Motor neuron (in vitro differentiated cells): ENCODE measurements at places on chromosomes 6 and 20.

GRCh38 chr6:46327779-46328178 is 157.0 kb upstream of the ENPP5 start:
- no peak for ATAC-seq

- ATAC-seq = peak; percentile 96
Observed at GRCh38 chr6:157961153-157961831, 20.4 kb upstream of the SYNJ2 start.

DNA sequence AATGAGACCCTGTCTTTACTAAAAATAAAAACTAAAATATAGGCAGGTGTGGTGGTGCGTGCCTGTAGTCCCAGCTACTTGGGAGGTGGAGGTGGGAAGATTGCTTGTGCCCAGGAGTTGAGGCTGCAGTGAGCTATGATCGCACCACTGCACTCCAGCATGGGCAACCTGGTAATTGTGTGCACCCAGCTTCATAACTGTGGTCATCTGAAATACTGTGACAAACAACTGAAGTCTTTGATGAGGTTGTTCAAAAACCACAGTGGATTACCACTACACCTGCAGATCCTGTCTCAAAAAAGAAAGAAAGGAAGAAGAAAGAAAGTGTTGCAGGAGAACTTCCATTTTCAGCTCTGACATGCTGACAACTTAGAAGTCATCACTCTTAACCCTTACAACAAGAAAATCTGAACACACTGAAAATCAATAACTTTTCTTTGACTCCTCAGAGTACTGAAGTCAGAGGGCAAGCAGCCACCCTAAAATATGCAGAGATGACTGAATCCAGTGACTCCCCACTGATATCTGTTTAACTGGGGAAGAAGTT is 13.8 kb upstream of the ZBP1 start:
- no peak for ATAC-seq

GRCh38 chr6:114008331-114008730 is 37.4 kb upstream of the HDAC2 start:
- ATAC-seq = no peak

- no peak for ATAC-seq
Observed at GRCh38 chr6:113871975-113872374, 14.8 kb downstream of the MARCKS start.

DNA sequence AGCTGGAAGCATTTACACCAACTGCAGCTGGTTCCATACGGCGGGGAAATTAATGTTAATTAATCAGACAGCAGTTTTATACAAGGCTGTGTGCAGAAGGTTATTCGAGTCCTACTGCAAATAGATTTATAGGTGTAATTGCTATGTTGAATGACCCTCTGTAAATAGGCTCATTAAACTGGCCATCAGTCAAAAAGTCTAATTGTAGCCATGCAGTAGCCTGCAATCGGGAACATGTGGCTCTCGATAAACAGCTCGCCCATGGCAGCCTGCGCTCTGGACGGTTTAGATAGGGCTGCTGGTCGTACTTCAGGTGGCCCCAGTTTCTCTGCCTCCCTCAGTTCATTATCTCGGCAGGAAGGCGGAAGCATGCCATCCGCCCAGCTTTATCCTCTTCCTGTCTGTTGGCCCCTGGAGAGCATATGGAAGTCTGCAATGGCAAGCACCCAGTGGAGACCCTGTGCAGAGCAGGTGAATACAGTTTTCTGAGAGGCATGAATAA is 143.2 kb downstream of the MBOAT1 start:
- ATAC-seq = peak; percentile 86

GRCh38 chr20:61644378-61645076 is 392.5 kb downstream of the CDH4 start:
- ATAC-seq = no peak

DNA sequence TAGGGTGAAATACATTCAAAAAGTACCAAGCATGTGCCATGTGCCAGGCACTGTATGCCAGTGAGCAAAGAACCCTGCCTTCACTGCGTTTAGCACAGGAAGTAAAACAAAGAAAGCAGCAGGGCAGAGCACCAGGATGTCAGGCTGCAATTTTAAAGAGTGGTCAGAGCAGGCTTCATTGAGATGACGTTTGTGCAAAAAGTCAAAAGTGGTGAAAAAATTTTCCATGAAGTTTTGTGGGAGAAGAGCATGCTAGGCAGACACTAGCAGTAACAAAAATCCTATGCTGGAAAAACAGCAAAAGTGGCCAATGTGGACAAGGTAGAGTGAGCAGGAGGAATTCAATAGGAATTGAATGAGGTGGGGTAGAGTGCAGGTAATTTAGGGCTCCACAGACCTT is 31.3 kb downstream of the AKIRIN2 start:
- ATAC-seq = no peak

GRCh38 chr6:41939176-41939847 is 2.3 kb downstream of the CCND3 start:
- ATAC-seq = peak; percentile 17

DNA sequence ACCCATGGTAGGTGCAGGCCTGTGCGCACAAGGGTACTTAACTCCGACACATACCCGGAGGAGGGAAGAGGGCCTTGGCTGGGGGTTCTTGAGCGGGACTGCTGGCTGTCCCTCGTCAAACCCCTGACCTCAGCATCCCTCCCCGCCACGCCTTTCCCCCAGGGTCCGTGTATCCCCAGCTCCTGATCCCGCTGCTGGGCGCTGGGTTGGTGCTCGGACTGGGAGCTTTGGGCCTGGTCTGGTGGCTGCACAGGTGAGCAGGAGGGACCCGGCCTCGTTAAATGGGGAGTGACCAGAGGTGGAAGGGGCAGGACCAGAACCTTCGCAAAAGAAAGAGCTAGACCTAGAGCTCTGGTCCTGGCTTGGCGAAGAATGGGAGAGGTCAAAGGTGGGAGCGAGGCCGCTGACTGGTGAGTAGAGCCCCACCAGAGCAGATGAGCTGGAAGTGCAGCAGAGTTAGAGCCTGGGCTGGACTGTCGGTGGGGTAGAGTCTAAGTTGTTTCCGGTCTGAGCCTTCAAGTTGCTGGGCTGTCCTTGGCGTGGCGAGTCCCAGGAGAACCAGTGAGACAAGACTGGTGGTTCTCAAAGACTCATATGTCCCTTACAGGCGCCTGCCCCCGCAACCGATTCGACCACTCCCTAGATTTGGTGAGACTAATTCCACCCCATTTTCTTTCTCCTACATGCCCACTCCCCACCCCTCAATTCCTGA is 963 bp downstream of the MPIG6B start:
- peak; percentile 27 for ATAC-seq

DNA sequence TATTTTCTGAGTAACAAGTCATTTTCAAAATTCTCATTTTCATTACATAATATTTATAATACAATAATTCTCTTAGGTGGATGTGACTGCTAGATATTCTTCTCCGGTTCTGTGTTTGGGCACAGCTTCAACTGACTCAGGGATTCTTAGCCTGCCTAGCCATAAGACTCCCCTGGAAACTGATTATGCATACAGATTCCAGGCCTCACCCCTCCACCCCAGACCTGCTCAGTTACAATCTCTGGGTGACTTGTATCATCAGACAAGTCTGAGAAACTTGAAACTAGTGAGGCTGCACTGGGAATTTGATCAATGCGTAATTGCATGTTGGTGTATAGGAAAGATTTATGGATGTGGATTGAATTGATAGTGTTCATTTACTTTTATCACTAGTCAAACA is 25.4 kb downstream of the FLRT3 start:
- no peak for ATAC-seq

- ATAC-seq = no peak
Observed at GRCh38 chr6:53168516-53169267, 20.1 kb upstream of the GCM1 start.

- ATAC-seq = no peak
Observed at GRCh38 chr6:95431637-95432228, 145.6 kb upstream of the MANEA start.

GRCh38 chr6:106106276-106107042 is 20.3 kb downstream of the PRDM1 start:
- no peak for ATAC-seq

- no peak for ATAC-seq
Observed at GRCh38 chr6:53410508-53411258, 61.9 kb upstream of the ELOVL5 start.

DNA sequence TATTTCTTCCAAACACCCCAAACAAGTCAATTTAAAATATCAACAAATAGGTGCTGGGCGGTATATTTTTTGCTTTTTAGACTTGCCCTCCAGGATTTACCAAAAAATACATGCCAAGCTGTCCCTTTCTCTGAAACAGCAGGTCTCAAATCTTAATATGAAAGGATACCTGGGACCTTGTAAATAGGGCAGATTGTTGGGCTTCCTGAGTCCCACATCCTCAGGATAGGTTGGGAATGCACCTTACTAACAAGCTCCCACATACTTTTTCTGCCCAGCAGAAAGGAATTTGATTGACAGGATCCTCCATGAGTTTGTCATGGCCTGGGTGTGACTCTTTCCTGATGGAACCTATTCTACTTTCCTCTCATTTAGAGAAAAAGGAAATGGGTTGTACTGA is 4.9 kb upstream of the SLC24A3 start:
- ATAC-seq = no peak

DNA sequence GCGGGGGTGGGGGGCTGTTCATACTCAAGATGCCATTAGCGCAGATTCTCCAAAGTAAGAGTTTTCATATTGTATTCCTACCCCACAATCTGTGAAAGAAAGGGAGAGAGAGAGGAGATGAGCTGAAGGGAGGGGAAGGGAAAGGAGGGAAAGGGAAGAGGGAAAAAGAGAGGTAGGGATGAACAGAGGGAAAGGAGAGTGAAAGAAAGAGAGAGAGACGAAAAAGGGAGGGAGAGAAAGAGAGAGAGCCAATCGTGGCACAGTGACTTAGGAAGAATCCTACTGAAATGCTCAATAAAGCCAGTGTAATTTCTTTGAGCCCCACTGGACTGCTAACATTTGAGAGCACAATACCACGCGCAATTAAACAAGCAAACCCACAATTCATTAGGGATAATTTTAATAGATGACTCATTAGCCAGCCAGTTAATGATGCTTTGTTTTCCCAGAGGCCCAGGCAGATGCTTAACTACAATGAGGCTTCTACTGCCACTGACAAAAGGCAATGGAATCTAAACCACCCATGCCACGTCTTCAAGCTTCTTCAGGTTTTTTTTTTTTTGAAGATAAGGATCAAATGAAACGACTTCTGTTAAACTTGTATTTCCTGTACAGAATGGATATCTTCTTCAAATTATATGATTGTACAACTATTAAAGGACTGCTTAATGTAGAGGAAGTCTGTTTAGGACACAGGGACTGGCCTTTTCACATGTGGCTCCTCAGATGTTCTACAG is 306.8 kb downstream of the FOXC1 start:
- no peak for ATAC-seq

DNA sequence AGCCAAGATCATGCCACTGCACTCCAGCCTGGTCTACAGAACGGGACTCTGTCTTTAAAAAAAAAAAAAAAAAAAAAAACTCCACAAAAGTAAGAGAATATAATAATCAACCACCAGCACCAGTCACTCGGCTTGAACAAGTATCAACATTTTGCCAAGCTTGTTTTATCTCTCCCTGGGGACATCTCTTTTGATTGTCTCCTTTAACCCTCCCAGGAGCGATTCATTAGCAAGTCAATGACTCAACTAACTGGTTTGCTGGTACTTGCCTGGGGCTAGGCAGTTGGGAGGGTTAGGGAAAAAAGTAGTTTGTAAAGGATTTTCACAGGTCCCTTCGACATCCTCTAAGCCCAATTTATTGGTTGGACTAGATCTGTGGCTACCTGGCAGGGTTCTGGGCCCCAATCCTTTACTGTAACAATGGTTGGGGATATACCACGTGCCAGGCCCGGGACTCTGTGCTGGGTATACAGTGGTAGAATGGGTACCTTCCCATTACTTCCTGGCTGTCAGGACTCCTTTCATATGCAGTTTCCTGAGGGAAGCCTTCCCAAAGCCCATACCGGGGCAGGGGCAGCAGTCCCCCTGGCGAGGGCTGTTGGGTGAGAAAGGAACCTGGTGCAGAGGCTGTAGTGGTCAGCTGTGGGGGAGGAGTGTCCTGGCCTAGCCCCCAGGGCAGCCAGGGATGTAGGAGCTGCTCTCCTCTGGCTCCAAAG is 12.2 kb downstream of the TGIF2 start:
- ATAC-seq = peak; percentile 83

DNA sequence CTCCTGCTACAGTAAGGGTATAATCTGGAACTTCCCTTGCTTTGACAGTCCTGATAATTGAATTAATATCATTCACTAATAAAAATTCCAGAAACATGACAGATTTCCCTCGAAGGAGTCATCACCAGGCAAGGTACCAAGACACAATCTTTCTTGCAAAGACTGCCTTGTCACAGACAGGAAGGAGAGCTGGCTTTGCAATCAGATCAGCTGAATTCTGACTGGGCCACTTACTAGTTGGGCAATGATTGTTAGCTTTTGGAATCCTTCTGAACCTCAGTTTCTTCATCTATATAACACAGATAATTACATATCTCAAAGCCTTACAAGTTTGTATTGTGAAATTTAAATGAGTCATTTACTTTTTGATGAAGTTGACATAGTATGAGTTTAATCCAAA is 344.2 kb downstream of the RFPL4B start:
- ATAC-seq = peak; percentile 44

- ATAC-seq = no peak
Observed at GRCh38 chr6:38021571-38021970, 202.0 kb downstream of the ZFAND3 start.

DNA sequence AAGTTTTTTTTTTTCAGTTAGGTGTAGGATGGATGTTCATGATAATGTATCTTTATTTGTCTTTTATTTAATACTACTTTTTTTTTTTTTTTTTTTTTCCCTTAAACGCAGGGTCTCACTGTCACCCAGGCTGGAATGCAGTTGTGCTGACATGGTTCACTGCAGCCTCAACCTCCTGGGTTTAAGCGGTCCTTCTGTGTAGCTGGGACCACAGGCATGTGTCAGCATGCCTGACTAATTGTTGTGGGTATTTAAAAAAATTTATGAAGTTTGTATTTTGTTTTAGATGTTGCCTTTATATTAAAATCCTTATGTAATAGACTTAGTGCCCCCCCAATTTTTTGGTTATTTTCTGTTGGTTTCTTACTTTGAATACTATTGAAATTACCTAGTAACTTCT is 42.6 kb downstream of the NCOA3 start:
- no peak for ATAC-seq

GRCh38 chr6:141580988-141581552 is 551.7 kb upstream of the GJE1 start:
- ATAC-seq = peak; percentile 70

- peak; percentile 31 for ATAC-seq
Observed at GRCh38 chr6:25340431-25341202, 61.4 kb downstream of the CARMIL1 start.

GRCh38 chr6:132648828-132649227 is 10.2 kb downstream of the TAAR1 start:
- ATAC-seq = no peak
